DMS 273 treated with DMSO at 0.1 percent for 48 hours (cell line): ENCODE measurements at places on chromosomes 3 and 15.

- DNase-seq = no peak
These were observed 15.0 kb upstream of the ZBED2 start for GRCh38 chr3:111610189-111610588.

DNA sequence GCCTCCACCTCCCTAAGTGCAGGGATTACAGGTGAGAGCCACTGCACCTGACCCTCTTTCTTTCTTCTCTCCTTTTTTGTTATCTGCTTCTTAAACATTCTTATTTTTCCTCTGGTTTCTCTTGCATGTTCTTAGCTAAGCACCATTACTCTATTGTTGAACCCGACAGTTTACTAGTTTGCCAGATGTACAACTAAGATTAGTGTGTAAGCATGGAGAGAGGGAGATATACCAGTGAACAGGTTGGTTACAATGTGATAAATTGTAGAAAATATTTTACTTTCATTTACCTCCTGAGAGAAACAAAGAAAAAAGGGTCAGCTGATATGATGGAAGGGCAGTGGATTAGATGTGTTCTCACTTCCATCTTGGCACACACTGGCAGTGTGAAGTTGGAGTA is 4.9 kb downstream of the HAUS2 start:
- DNase-seq = no peak

GRCh38 chr15:74025436-74025835 is 30.9 kb downstream of the PML start:
- DNase-seq = no peak

GRCh38 chr15:95655089-95655607 is 675.4 kb upstream of the NR2F2 start:
- DNase-seq = no peak

DNA sequence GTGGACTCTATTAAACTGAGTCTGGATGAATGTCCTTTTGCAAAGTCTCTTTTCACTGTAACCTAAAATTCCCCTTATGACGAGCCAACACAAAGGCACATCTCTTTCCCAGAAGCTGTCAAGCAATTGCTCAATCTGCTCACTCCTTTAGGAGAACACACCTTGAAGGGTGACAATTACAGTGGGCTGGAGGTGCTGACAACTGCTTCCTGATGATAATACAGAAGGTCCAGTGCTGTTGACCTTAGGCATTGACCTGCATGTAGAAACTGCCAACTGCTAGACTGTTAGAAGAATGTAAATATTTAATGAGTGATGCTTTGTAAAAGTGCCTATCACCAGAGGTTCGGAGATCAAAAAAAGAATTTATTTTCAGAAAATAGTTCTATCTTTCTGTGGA is 757.7 kb downstream of the GRM7 start:
- no peak for DNase-seq

- no peak for DNase-seq
These were observed 508.8 kb downstream of the RBMS3 start for GRCh38 chr3:29789686-29790085.

- DNase-seq = no peak
These were observed 4.3 kb upstream of the CCDC50 start for GRCh38 chr3:191324936-191325335.

- peak; percentile 31 for DNase-seq
These were observed 1435.2 kb upstream of the CADM2 start for GRCh38 chr3:83523470-83524073.

DNA sequence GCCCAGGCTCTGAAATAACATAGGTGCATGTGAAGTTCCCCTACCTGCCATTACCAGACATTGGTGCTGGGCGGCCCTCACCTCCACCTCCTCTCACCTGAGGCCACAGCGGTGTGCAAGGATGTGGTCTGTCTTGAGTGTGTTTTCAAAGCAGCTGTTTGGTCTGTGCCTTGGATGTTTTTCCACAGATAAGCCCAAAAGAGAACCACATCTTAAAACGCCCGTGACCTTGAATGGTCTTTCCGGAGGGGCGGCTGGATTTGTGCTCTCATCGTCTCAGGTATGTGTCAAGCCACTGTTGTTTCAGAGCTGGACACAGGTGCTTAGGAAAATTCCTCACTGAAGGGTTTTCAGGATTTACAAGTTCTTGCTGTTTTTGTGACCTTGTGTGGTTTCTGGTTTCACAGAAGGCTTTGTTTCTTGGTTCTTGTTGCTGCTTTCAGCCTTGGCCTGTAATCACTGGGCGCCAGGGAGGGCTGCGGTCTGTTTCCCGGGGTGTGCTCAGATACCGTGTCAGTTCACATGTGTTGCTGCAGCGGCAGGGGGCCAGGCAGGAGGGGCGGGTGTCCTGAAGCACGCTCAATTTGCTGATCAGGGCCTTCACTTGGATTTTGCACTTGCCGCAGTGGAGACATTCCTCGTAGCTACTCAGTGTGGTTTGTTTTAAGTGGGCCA is 128.4 kb downstream of the IGF1R start:
- no peak for DNase-seq

GRCh38 chr3:72307438-72308115 is 522.6 kb upstream of the PROK2 start:
- no peak for DNase-seq
